Mucosa of descending colon (tissue), 3 donors: ENCODE measurements at places on chromosomes 5 and 9.

GRCh38 chr5:56737002-56737621, 78.2 kb upstream of the MAP3K1 start:
- DNase-seq = no peak

- no peak for DNase-seq
These were observed 31.9 kb upstream of the DAPK1 start for GRCh38 chr9:87465816-87466215.

- no peak for DNase-seq
These were observed 10.5 kb upstream of the IRX2 start for GRCh38 chr5:2761921-2762488.

GRCh38 chr5:124160265-124160664, 586.2 kb downstream of the ZNF608 start:
- DNase-seq = no peak

DNA sequence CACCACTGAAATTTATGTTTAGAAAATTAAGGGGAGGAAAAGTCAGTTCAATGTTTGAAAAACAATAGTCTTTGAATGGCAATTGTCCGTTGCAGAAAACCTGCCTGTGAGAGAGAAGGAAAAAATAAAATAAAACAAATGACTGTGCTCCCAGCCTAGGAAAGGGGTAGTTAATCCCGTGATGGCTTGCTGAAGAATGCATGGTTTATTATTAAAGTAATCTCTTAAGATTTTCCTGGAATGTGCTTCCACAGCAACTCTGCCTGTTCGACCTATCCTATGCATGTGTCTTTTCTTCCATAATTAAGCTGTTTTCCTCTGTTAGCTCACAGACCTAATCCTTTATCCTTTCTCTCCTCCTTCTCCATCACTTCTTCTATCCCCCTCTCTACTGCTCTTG, 2.4 kb upstream of the DAB2 start:
- no peak for DNase-seq
